ENCODE measurements at places on chromosomes 7 and 10.

- DNase-seq = peak; percentile 74
These were observed 34.6 kb downstream of the TRIM8 start for GRCh38 chr10:102678842-102679289.

DNA sequence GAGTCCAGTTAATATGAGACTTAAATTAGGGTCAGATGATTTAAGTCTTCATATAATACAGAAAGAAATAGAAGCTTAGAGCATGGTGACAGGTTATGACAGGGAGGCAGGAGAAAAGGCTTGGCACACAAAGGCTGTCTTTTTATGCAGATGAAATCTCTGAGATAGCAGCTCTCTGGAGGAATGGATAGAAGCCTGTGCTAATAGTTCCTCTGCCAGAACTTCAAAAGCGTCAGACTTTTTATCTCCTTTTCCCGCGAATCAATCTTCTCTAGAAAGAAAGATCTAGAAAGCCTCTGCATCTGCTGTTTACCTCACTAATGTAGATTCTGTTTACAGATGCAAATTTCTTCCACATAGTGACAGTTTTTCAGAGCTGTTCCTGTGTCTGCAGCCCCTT lies 1106.2 kb downstream of the XPNPEP1 start:
- DNase-seq = no peak

DNA sequence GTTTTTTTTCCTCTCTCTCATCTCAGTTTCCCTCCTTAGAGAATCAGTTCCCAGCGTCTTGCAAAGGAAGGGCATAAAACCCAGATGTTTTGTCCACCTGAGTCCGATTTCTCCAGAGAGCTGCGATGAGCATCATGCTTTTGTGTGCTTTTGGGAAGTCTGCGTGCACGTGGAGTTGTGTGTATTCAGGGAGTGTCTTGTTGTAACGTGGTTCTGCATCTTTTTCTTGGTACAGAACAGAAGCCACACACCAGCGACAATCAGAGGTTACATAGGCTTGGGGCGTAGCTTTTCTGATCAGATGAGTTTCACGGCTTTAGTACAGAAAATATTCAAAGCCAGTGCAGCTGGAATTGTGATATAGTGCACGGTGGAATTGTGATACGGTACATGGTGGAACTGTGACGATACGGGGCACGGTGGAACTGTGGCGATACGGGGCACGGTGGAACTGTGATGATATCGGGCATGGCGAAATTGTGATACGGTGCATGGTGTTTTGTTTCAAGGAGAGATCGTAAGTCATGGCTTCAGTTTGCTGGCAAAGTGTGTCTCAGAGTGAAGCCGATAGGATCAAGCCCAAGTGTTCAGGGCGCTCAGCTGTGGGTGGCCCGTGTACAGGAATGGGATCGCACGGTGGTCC lies 32.8 kb downstream of the FOXK1 start:
- DNase-seq = no peak

GRCh38 chr7:101614098-101614938 lies 14.8 kb downstream of the MYL10 start:
- DNase-seq = no peak

- no peak for DNase-seq
These were observed 28.4 kb downstream of the RBM20 start for GRCh38 chr10:110672580-110672919.

DNA sequence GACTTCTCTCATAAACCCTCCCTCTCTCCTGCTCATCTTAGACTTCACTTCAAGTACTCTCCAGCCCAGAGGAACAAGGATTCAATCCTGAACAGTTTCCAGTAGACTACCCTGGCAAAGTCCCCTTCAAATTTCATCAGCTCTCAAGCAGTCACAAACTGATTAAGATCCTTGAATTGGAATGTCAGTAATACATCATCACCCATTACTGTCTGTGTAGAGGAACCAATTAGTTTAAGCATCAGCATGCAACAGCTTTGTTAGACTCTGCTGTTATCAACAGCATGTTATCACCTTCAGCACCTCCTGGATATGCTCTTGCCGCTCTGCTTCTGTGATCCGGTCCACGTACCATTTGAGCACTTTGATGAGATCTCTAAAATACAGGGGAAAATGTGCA lies 307.0 kb upstream of the IMMP2L start:
- no peak for DNase-seq

DNA sequence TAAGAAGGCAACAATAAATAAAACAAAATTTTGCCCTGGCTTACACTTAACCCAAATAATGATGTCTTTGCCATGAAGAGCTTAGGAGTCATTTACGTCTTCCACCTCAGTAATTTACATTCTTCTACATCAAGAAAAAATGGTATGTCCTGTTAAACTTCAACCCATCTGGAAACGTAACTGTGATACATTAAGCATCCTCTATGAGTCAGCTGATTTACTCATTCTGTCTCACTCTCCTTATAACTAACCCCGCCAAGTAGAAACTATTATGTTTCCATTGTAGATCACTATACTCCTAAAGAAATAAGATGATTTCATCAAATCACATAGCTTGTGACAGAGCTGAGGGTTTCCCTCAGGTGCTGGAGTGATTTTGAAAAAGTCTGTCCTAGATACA lies 330.7 kb downstream of the CDC14C start:
- no peak for DNase-seq

- no peak for DNase-seq
These were observed 3.5 kb downstream of the VGF start for GRCh38 chr7:101161692-101162471.

- no peak for DNase-seq
These were observed 4.5 kb downstream of the STMP1 start for GRCh38 chr7:135666846-135667245.

- peak; percentile 46 for DNase-seq
These were observed 21.3 kb downstream of the MDH2 start for GRCh38 chr7:76069238-76069638.

GRCh38 chr7:141042222-141043193 lies 27.8 kb upstream of the MRPS33 start:
- DNase-seq = no peak

DNA sequence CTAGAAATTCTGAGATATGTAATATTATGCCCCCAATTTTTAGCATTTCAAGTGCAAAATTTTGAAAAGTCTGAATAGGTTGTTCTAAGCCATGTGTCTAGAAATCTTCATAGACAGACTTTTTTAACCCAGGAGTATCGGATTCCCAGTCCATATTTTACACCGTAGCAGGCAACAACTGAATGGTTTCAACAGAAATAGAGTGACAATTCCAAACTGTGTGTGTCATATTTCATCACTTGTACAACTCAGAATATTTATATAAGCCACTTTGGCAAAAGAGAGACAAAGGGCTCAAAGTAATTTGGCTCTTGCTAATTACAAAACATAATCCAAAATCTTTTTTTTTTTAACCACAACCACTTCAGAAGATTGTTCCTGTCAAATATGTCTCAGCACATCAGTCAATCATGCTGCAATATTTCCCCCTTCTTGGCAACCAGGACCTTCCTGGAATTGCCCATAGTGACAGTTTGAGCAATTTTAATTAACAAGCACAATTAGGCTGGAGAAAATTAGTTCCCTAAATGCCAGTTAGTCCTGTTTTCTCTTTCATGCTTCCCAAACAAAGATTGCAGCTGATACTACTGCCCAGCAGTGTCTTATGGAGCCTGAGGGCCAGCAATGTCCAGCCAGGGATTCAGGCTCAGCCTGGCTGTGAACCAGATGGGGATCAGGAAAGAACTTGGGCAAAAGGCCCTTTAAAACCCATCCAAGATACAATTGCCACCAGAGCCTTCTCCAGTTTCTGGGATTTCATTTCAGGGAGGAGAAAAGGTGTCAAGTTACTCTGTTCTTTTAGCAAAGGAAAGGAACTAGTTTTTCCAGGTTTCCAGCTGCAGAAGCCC lies 533.3 kb upstream of the GHITM start:
- DNase-seq = peak; percentile 17

DNA sequence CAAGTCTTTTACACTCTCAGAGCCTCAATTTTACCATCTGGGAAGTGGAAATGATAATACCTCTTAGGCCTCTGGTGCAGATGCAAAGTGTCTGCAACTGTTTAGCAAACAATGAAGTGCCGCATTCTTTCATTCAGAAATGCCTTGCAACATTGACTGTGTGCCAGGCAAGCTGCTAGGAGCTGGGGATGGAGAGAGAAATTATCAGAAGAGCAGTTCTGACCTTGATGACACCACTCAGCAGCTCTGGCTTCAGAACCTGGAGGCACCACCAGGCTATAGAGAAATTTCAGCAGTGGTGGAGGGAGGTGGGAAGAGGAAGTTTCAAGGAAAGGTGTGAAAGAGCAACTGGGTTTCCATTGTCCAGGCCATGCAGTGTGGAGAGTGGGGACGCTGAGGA lies 78.1 kb upstream of the HABP2 start:
- no peak for DNase-seq

DNA sequence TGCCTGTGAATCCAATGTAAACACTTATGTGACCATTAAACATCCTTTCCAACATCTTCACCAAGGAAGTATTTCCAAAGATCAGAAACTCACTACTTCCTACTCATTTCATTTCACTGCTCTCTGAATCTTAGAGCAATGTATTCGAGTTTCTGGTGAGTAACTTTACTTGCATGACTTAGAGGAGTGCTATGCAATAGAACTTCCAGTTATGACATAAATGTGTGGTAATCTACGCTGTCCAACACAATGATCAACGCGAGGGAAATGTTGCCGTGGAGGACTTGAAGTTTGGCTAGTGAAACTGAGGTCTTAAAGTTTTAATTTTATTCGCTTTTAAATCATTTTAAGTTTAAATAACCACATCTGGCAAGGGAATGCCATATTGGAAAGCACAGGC lies 1326.3 kb downstream of the XPNPEP1 start:
- no peak for DNase-seq

- DNase-seq = no peak
These were observed 2.0 kb upstream of the MTG1 start for GRCh38 chr10:133391761-133392518.

- DNase-seq = no peak
These were observed 10.4 kb downstream of the GPAM start for GRCh38 chr10:112173206-112173605.

- peak; percentile 27 for DNase-seq
These were observed 70.2 kb downstream of the NOC3L start for GRCh38 chr10:94292434-94293090.

- DNase-seq = peak; percentile 33
These were observed 371.9 kb upstream of the CHRM2 start for GRCh38 chr7:136496551-136496950.

DNA sequence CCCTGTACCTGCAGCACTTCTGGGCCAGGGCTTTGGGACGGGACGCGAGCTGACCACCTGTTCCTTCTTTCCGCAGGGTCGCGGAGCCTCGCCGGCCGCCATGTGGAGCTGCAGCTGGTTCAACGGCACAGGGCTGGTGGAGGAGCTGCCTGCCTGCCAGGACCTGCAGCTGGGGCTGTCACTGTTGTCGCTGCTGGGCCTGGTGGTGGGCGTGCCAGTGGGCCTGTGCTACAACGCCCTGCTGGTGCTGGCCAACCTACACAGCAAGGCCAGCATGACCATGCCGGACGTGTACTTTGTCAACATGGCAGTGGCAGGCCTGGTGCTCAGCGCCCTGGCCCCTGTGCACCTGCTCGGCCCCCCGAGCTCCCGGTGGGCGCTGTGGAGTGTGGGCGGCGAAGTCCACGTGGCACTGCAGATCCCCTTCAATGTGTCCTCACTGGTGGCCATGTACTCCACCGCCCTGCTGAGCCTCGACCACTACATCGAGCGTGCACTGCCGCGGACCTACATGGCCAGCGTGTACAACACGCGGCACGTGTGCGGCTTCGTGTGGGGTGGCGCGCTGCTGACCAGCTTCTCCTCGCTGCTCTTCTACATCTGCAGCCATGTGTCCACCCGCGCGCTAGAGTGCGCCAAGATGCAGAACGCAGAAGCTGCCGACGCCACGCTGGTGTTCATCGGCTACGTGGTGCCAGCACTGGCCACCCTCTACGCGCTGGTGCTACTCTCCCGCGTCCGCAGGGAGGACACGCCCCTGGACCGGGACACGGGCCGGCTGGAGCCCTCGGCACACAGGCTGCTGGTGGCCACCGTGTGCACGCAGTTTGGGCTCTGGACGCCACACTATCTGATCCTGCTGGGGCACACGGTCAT lies 13.3 kb downstream of the GPR146 start:
- DNase-seq = no peak

- DNase-seq = no peak
These were observed 82.1 kb upstream of the PRPS1L1 start for GRCh38 chr7:18109762-18110161.

GRCh38 chr7:83005410-83005809 lies 157.3 kb downstream of the PCLO start:
- DNase-seq = no peak

- no peak for DNase-seq
These were observed 150.9 kb downstream of the CPED1 start for GRCh38 chr7:121139427-121139826.

DNA sequence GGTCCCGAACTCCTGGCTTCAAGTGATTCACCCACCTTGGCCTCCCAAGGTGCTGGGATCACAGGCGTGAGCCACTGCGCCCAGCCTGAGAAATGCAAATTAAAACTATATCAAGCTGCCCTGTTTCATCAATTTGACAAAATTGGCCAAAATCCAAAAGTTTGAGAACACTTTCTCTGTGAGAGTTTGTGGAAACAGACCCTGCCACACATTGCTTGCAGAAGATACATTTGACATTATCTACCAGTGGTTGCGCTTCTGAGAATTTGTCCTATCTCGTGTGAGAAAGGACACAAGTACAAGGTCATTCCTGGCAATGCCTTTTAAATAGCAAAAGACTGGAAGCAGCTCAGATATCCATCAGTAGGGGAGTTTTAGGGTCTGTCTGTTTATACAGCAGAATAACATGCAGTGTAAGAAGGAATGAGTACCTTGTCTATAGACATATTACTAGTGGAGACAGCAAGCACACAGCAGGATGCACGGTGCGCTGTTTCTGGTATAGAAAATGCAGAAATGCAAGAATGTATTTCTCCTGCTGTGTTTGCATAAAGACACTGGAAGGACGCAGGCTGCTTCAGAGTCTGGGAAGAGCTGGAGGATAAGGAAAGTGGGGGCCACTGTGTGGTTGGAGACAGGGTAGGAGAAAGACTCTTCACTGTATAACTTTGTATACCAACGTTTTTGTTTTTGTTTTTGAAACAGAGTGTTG lies 4.3 kb downstream of the LHPP start:
- DNase-seq = no peak

GRCh38 chr10:111273635-111274034 lies 196.8 kb downstream of the ADRA2A start:
- peak; percentile 27 for DNase-seq

GRCh38 chr10:93746844-93747284 lies 10.9 kb upstream of the LGI1 start:
- no peak for DNase-seq
